ENCODE measurements at places on chromosomes 16 and 17.
A peak's percentile ranks its signal among the peaks of the same experiment; 100 is the strongest.

GRCh38 chr17:39209317-39210092, 9.4 kb downstream of the RPL19 start:
- DNase-seq: peak; percentile 32

DNA sequence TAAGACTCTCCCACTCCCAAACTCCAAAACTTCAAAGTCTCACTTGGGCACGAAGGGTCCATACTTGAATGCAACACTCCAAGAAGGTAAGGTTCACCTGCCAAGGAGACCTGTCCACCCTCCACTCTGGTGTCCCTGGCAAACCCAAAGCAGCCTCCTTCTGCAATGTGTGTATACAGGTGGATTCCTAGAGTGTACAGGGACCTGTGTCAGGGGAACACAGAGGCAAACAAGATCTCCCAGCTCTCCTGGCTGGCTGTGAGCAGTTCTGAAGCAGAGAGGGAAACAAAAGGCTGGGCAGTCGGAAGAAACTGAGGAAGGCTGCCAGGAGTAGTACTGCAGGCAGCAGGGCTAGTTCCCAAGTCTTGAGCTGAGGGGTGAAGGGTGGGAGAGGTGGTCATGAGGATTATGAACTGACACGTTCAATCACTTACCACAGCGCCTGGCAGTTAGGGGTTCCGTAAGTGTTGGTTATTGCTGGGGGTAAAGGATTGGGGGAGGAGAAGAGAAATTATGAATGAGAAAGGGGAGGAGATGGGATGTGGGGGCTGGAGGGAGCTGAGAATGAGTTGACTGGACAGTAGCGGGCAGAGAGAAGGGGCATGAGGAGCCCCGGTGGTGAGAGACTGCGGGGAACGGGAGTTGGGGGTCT, 795 bp downstream of the KCTD13 start:
- DNase-seq: no peak

- no peak for DNase-seq
Observed at GRCh38 chr16:19783363-19784182, 65.5 kb downstream of the IQCK start.

- no peak for DNase-seq
Observed at GRCh38 chr17:64998436-64999190, 57.9 kb downstream of the GNA13 start.

GRCh38 chr16:10608687-10609401, 28.4 kb upstream of the EMP2 start:
- no peak for DNase-seq

GRCh38 chr17:5179003-5179402, 12.7 kb downstream of the ZNF594 start:
- DNase-seq: no peak

- DNase-seq: no peak
Observed at GRCh38 chr17:63775420-63775819, 1.4 kb downstream of the DDX42 start.

DNA sequence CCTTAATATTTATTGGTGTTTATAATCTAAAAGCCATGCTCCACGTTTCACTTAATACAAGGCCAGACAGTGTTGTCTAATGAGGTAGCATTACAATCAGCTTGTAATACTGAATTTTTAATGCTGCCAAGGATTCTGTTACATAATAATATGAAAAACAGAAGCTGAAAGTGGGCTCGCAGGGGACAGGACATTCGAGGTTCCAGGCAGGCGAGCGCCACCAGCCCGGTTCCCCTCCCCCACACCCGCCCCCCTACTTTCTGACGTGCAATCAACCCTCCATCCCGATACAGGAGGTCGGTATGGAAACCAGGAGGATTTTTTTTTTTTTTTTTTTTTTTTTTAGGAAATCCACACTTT, 6.2 kb upstream of the ZFHX3 start:
- DNase-seq: no peak

GRCh38 chr17:2042933-2043332, 1.1 kb downstream of the OVCA2 start:
- DNase-seq: no peak

- DNase-seq: peak; percentile 64
Observed at GRCh38 chr16:8962393-8963009, 1.2 kb downstream of the USP7 start.

- no peak for DNase-seq
Observed at GRCh38 chr16:74865922-74866598, 91.4 kb upstream of the FA2H start.

DNA sequence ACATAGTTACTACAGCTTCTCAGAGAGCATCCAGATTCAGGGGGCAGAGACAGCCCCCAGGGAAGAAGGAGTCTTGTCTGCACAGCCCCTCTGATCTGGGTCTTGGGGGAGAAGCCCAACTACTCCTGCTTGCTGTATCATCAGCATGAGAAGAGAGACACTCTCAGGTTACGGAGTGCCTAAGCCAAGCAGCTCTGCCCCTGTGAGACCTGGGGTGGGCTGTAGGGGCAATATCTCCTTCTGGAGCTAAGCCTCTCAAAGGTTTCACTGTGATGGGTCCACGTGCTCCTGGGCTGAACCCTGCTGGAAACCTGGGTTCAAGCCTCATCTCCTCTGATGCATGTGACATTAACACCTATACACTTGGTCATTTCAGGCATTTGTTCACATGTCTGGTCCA, 123.2 kb downstream of the CPPED1 start:
- DNase-seq: no peak

DNA sequence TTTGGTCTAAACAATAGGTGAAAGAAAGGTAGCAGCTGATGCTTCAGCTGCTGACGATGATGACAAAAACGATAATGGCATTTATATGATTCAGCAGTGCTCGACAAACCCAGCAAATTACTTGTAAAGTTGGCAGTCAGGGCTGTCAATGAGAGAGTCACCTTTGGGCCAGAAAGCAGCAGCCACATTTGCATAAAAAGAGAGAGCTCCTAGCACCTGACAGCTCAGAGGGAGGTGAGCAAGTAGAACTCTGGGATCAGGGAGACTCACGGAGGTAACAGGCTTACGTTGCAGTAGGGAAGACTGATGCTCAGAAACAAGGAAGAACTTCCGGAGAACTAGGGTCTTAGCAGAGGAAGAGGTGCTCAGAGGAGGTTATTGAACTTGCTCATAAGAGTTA, 291.9 kb upstream of the ZFHX3 start:
- DNase-seq: no peak

DNA sequence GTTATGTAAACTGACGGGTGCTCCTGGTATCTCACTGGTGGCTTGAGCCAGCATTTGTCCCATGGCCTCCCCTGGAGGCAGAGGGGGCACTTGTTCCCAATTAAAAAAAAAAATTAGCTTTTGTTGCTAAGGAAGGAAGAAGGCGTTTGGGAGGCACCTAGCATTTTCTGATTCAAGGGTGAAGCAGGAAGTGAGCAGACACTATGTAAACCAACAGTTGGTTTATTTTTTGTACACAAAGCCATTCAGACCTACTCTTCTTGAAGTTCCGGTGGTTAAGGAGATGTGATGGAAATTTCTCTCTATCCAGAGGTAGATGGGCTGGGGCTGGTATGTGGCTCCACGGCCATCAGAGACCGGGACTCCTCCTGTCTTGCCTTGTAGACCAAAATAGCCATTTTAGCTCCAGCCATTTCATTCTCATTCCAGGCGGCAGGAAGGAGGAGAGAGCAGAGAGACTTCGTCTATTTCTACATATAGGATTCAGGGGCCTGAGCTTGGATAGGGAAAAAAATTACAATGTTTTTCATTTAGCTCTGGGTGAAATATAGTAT, 103.0 kb downstream of the SNX29 start:
- no peak for DNase-seq

GRCh38 chr17:79117905-79118487, 43.4 kb downstream of the ENGASE start:
- no peak for DNase-seq

DNA sequence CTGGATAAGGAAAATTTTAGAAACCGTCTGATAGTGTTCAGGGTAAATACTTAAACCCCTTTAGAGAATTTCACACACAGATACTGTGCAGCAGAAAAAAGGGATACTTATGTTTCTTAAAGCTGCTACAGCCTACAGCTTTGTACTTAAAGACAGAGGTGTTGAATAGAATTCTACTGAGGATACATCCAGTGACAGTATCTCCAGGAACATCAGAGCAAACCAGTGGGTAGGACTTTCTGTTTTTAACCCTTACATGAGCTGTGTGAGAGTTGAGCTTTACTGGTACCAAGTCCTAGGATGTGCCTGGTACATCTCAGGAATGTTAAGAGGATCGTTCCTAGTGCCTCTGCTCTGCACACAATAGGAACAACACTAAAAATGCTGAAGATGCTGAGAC, 191.5 kb downstream of the FTO start:
- DNase-seq: no peak

DNA sequence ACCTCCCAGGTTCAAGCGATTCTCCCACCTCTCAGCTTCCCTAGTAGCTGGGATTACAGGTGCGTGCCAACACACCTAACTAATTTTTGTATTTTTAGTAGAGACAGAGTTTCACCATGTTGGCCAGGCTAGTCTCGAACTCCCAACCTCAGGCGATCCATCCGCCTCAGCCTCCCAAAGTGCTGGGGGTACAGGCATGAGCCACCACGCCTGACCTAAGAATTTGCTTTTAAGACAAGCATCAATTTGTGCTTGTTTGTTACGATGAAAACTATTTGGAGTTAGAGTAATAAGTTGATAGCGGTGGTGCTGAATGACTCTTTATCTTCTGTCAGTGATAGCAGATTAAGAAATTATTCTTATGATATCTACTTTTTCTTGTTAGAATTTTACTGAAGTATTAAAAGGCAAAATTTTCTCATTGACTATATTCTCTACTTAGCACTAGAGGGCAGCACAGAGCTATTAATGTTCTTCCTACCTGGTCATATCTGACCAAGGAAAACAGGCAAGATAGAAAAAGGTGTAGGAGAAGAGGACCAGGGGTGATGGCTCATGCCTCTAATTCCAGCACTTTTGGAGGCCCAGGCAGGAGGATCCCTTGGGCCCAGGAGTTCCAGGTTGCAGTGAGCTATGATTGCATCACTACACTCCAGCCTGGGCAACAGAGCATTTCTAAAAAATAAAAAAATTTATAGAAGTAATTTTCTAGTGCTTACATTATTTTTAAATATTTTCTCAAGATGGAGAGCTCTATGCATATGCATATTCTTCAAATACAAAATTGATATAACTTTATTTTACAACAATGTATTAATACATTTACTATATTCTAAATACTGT, 24.5 kb downstream of the STXBP4 start:
- DNase-seq: no peak

GRCh38 chr17:18025945-18026776, 12.8 kb downstream of the ATPAF2 start:
- no peak for DNase-seq

DNA sequence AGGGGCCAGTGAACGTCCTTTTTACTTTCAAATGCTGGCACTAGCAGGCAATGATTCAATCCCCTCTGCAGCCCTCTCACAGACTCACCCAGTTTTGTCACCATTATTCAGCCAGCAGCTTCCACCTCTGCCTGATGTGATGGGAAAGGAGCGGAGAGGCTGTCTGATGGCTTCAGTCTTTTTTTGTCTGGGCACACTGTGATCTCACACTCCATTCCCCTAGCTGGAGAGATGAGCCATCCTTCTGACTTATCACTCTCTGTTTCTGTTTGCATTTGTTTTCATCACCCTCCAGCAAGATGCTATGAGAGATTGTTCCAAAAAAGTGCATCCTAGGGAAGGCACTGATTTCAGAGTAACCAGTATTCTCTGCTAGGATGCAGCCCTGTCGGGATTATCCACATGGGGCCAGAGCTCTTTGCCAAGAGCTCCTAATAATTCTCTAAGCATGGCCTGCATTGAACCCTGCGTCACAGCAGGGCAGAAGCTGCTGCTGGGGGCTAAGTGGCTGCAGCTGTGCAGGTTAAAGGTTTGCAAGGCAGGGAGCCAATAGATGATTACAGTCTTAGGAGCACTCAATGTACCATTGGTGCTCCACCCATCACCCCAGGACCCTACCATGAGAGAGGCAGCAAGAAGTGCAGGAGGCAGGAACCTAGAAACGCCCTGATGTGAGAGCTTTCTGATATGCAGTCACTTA, 236.1 kb upstream of the C16orf82 start:
- DNase-seq: no peak

DNA sequence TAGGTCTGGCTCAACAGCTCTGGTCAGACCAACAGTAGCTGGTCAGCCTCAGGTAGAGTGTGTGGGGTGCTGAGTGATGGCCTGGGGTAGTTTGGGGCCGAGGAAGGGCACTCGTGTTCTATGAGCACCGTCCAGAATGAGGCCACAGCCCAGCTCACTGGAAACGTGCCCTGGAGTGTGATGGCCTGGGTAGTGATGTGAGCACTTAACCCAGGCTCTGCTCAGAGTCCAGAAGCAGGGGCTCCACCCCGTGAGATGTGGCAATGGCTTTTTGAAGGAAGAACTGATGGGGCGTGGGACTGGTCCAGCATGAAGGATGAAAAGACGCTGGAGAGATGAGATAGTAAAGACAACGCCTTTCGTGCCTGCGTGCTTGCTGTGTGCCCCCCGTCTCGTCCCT, 35.3 kb downstream of the NTN1 start:
- no peak for DNase-seq

DNA sequence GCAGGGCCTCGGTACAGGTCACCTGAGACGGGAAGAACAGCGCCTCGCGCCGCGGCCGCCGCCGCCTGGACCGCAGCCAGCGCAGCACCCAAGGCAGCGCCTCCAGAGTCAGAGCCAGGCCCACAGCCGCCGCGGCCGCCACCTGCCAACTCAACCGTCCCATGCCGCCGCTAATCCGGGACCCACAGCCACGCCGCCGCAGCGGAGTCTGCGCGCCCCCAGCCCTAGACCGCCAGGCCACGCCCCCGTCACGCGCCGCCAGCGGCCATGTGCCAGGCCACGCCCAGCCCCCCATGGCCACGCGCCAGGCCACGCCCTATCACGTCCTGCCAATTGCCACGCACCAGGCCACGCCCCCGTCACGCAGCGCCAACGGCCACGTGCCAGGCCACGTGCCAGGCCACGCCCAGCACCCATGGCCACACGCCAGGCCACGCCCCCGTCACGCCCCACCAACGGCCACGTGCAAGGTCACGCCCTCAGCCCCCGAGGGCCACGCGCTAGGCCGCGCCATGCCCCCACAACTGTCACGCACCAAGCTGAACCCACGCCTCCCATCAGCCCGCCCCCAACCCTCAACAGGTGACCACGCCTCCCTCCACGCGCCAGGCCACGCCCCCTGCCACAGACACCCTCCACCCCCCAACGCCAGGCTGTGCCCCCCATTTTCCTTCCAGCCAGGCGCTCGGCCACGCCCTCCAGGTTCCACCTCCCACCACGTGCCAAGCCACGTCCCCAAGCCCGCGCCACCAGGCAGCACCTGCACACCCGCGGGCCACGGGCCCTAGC, at the start of gene PLD6:
Gene PLD6 (minus strand): TSS at position 210 of the 789 bp plus-strand sequence. CDS start 47 bp downstream, at position 163.
- DNase-seq: peak; percentile 94

DNA sequence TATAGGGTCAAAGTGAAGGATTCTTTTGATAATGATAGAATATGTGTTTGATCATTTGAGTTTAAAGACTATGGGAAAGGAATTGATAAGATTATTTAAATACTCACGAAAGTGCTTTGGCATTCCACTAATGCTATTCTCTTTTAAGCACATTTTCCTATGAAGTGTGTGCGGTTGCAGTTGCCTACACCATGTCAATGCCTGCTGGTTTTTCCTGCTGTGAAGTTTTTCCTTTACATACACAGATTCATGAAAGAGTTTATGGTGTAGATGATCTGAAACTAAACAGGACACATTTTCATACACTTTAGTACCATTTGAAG, 78.7 kb downstream of the VMP1 start:
- DNase-seq: no peak
